ENCODE measurements at places on chromosomes 12 and 14.

DNA sequence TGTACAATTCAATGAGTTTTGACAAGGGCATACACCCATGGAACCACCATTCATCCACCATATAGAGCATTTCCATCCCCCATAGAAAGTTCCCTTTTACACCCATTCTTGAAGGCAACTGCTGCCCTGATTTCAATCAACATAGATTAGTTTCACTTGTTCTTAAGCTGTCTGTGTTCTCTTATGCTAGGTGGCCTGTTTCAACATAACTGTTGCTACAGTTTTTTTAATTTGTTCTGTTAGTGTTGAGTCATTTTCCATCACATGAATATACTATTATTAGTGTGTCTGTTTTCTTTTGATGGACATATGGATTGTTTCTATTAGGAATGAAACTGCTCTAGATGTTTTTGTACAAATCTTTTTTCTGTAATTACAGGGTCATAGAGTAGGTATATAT, 123.4 kb downstream of the PTPRQ start:
- DNase-seq = no peak

- no peak for DNase-seq
These were observed 113.2 kb downstream of the CAND1 start for GRCh38 chr12:67382241-67382871.

DNA sequence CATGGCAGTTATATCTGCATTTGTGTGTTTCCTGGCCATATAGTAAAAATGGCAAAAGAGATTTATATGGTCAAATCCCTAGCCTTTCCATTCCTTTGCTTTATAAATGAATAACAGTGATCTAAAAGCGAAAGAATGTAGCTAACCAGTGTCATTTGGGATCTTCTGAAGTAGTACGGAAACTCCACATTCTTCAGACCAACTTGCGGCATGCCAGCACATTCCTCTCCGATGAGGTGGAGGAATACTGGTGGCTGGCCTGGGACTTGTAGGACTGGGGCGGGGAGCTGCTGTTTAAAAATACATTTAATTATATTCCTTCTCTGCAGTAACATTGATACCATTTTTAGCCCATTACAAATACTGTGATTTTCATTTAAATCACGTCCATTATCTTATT, 85.3 kb downstream of the SAMD4A start:
- DNase-seq = no peak

- DNase-seq = no peak
These were observed 194.8 kb downstream of the LRIG3 start for GRCh38 chr12:58725400-58726105.

Data from hematopoietic multipotent progenitor cell treated with erythropoietin and hydrocortisone succinate and interleukin-3 and kit ligand, for 17 days (in vitro differentiated cells).